ENCODE measurements at places on chromosomes 4 and X. TPM values are rescaled to one million over a fixed set of nuclear protein-coding genes. Genes with fewer than 3 reads are reported as not detected.

RTL9 gene
- polyA plus RNA-seq: not detected

JAKMIP1 gene
- 30.5 TPM for polyA plus RNA-seq

KCTD8 gene
- polyA plus RNA-seq: 262 TPM

GC gene
- not detected for polyA plus RNA-seq

BEX1 gene
- polyA plus RNA-seq: 529 TPM

CT45A1 gene
- polyA plus RNA-seq: not detected

VEGFD gene
- polyA plus RNA-seq: not detected

PPP1R2C gene
- not detected for polyA plus RNA-seq

DCX gene
- 0.03 TPM for polyA plus RNA-seq

EDA2R gene
- not detected for polyA plus RNA-seq

WDFY3 gene
- 13.6 TPM for polyA plus RNA-seq

SPANXD gene
- polyA plus RNA-seq: not detected

NUDT10 gene
- polyA plus RNA-seq: 11.0 TPM

SMAD1 gene
- 4.6 TPM for polyA plus RNA-seq

DOK7 gene
- not detected for polyA plus RNA-seq

TENM3 gene
- polyA plus RNA-seq: 70.0 TPM

CHRDL1 gene
- polyA plus RNA-seq: 106 TPM

MAGEA9 gene
- polyA plus RNA-seq: not detected

RAP1GDS1 gene
- polyA plus RNA-seq: 164 TPM

MAGEB18 gene
- not detected for polyA plus RNA-seq

RNF4 gene
- polyA plus RNA-seq: 39.4 TPM

LDB2 gene
- 36.3 TPM for polyA plus RNA-seq

Data from Purkinje cell (primary cell).